Hypothalamus (tissue), 51 donors: ENCODE measurements at places on chromosomes 6 and 20.
A peak's percentile ranks its signal among the peaks of the same experiment; 100 is the strongest.

DNA sequence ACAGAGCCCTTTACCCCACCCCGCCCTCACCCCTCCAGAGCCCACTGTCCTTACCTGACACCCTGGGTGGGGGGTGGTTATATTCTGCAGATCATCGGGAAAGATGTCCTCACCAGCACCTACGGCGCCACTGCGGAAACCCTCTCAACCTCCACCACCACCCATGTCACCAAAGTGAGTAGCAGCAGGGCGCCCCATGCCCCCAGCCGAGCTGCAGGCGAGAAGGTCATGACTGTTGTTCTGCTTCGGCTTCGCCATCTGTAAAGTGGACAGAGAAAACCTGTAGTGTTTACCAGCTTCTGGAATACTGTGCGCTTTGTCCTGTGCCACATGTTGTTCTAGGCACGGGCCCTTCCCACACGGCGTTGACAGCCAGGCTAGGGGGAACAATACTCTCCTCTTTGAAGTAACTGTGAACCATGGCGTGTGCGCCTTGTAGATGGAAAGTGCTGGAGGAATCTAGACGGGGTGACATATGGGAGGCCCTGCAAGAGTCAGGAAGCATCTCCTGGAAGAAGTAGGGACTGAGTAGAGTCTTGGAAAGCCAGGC is 16.5 kb upstream of the AAR2 start:
- peak; percentile 25 for DNase-seq

DNA sequence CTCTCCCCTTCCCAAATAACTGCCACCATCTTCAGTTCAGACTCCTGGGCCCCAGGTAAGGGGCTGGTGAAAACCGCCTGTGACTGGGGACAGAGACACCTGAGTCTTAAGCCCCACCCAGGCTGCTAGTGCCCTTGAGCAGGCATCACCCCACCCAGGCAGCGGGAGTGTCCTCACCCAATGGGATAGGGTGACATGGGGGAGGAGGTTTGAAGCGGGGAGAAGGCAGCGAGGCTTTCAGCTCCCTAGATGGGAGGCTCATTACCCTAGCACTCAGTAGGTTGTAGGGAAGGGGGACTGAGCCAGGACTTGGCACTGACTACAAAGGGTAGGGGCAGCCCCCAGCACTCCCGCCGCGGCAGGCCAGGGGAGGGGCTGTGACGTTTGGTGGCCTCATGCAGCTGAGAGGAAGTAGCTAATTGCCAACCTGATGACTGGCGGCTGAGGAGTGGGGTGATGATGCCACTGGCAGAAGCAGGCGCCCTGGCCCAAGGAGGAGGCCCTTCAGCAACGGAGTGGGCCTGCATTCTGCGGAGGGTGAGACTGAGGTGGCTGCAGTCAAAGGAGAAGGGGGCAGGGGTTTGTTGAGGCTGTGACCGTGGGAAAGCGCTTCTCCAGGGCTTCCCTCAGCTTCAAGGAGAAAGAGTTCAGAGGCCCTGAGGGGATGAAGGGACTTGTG is 126.9 kb downstream of the MRPL14 start:
- DNase-seq, result no peak

GRCh38 chr6:89853068-89853467 is 23.4 kb downstream of the CASP8AP2 start:
- DNase-seq, result no peak

DNA sequence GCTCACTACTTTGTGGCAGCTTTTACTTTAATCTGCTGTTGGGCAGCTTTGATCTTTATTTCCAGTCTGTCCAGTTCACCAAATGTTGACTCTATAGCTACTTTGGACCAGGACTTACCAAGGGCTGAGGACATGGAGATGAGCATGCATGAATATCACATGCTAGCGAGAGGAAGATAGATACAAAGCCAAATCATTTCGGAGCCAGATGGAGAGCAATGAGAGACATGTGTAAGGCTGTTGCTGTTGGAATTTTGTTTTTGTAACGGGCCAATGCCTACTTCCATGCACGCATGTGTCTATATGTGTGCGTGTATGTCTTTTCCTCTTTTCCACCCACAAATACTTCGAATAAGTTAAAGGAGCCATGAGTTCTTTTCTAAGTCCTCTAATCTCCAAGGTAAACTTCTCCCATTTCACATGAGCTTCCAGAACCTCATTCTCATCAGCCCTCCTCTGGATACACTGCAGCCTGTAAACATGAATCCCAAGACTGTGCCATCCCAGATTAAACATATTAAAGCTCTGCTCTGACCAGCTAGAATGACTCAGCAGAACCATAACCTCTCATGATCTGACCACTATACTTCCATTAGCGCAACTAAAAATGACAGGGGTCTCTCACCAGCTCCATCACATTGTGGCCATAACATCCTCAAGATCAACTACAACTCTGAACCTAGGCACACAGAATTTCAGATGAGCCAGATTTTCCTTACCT is 160.7 kb downstream of the LRFN2 start:
- DNase-seq, result no peak

DNA sequence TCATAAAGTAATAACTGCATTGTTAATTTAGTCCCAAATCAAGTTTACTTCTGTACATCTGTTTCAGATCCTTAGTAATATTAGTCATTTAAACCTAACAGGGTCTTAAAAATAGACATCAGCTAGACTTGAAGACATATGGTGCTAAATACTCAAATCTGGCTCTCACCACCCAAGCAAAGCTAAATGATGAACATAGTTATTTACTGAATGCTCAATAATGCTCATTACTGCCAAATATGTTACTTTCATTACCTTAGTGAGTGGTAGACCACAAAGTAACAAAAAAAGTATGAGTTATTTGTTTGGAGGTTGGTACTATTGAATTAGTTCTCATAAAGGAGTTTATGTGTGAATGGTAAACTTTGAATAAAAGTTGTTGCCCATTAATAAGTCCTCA is 502.1 kb downstream of the PKHD1 start:
- DNase-seq, result no peak

DNA sequence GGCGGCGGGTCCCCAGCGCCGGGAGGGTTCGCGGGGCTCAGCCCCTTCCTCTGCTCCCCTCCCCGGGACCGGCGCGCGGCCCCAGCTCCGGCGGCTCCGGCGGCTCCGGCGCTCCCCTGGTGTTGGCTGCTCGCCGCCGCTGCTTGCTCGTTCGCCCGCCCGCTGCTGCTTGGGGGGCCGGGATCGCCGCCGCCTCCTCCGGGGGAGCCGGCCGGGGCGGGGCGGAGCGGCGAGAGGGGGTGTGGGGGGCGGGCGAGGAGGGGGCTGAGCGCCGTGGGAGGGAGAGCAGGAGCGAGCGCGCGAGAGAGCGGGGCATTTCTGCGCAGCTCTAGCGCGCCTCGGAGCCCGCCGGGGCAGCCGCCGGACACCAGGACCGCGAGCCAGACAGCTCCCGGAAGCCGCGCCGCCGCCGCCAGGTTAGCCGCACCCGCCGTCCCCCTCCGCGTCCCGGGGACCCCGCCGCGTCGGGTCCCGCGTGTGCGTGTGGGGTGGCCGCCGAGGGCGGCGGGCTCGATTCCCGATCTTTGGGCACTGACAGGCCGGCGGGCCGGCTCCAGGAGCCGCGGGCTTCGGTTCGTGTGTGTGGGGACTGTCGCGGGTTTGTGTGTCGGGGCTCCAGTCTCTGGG is 62.0 kb upstream of the EPB41L1 start:
- no peak for DNase-seq

- no peak for DNase-seq
Measured at GRCh38 chr6:156102129-156102528, 646.5 kb upstream of the NOX3 start.

DNA sequence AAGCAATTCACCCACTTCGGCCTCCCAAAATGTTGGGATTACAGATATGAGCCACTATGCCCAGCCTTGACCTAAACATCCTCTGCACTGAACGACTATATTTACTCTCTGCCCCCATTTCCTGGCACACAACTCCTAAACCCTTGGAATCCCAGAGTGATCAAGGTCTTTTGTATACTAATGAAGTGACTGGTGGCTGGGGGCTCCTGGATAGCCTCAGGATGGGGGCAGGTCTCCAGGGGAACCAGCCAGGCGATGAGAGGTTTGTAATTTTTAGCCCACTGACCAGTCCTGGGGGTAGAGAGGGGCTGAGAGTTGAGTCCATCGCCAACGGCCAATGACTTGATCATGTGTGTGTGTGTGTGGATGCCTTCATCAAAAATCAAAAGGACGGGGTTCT is 71.1 kb downstream of the FAM50B start:
- no peak for DNase-seq

DNA sequence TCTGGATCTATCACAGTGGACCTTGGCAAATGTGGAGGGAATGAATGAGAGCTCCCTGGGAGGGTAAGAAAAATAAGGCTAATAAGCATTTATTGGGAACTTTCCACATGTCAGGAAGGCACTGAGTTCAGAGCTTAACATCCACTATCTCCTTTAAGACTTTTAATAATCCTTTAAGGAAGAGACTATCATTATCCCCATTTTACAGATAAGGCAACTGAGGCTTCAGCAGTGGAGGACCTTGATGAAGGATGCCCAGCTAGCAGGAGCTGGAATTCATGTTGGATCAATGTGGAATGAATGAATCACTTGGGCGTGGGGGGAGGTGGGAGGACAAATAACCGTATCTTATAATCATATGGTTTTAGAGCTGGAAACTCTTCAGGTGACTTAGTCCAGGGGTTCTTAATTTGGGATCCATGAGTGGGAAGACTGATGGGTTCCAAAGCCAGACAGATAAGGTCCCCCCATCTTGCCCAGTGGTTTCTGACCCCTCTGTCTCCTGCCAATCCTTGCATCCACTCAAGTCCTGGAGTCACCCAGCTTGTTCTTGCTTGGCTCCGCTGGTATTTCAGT is 54.9 kb downstream of the CD40 start:
- DNase-seq, result no peak

- DNase-seq, result no peak
Measured at GRCh38 chr20:14609328-14610221, 272.2 kb upstream of the FLRT3 start.

DNA sequence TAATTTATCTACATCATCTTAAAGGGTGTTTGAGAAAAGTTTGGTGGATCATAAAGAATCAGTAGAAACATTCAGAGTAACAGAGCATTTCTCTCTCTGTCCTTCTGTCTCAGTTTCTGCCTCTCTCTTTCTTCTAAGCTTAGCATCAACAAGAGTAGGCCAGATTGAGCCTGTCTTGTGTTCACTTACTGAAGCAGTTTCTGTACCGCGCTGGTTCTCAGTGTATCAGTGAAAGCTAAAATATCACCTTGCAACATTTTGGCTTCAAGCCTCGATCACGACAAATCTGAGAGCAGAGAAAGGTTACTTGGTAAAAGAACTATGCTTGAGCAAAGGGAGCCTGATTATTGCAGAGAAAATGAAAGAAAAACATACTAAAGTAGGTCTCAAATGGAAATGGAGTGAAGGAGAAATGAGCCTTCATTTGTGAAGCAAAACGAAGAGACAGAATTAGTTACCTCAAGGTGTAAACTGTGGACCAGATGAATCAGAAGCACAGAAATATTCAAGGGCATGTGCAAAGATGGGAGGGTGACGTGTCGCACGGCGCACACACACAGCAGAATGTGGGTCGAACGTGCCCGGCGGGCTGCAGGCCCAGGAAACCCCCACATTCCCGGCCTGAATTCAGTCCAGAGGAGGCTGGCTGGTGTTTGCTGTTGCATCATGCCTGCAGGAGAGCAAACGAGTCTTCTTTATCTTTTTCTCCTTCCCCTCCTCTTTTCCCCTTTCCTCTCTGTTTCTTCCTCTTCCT is 509.3 kb downstream of the QKI start:
- no peak for DNase-seq

- no peak for DNase-seq
Measured at GRCh38 chr6:79384845-79385244, 150.4 kb upstream of the HMGN3 start.
